ENCODE measurements at places on chromosomes 11 and 22.

- H3K4me1 ChIP-seq = no peaks in the 10 kb centered on the region
- ATAC-seq = peak; percentile 57
- no peak overlapping the region for H3K27ac ChIP-seq
- H3K4me3 ChIP-seq = no peak overlapping the region
- no peaks in the 10 kb centered on the region for H3K27me3 ChIP-seq
Measured at GRCh38 chr11:122215244-122215992, 99.4 kb upstream of the BLID start.

GRCh38 chr11:102637731-102638130 lies 12.6 kb upstream of the MMP20 start:
- H3K4me1 ChIP-seq = no peaks in the 10 kb centered on the region
- H3K27ac ChIP-seq = no peak overlapping the region
- ATAC-seq = no peak
- H3K36me3 ChIP-seq = no peaks in the 10 kb centered on the region
- peaks cover 22% of the 10 kb centered on the region for H3K27me3 ChIP-seq

DNA sequence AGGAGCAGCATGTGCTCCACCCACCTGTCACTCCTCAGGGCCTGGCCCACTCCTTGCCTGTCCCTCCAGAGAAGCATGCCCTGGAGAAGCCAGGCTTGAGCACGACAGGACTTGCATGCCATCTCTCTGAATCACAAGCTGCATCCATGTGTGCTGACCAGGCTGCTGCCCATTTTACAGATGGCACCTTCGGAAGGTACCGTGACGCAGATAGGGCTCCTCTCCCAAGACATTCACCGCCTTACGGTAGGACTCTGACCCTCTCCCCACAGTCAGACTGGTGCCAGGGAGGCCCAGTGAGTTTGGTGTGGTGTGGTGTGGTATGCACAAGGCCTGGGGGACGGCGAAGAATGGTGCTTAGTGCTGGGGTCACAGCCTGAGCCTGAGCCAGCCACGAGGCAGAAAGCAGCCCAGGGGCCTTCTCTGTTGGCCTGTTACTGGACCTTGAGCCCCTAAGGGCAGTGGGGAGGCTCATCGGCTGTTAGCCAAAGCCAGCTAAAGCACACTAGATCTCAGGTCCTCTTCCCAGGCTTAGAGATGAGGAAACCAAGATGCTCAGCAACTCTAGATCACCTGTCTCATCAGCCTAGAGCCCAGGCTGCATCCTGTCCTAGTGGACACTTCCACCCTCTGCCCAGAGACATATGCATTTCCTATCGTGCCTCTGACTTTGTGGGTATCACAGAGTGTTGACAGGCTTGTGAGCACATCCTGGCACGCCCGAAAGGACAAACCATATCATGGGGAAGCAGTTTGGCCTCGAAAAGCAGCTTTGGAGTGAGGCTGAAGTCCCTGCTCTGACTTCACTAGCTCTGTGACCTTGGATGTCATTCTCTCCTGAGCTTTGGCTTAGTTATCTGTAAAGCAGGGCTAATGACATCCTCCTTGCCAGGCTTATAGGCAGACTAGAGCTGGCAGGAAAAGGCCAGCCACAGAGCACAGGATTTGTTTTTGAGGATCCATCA lies 17.8 kb downstream of the CYB5R2 start:
- no peaks in the 10 kb centered on the region for H3K4me1 ChIP-seq
- no peak for ATAC-seq
- no peaks in the 10 kb centered on the region for H3K27me3 ChIP-seq
- H3K36me3 ChIP-seq = peaks cover 61% of the 10 kb centered on the region
- no peak overlapping the region for H3K4me3 ChIP-seq
- H3K27ac ChIP-seq = no peak overlapping the region

DNA sequence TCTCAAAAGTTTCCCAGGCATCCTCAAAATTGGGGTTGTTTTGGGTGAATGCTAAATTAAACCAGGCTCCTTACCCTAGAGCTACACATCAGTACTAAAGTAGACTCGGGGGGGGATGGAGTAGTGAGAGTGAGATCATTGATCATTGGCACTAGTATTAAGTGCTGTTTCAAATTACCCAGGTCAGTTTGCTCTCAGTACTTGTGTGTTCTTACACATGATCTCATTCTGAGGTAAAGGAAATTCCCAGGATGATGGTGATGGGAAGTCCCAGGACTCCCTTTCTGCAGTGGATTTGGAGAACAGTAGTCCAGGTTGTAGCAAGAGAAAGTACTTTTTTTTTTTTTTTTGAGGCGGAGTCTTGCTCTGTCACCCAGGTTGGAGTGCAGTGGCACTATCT lies 12.5 kb downstream of the RBM4 start:
- H3K36me3 ChIP-seq = peaks cover 36% of the 10 kb centered on the region
- H3K27ac ChIP-seq = no peak overlapping the region
- peaks cover 33% of the 10 kb centered on the region for H3K4me1 ChIP-seq
- ATAC-seq = no peak
- no peak overlapping the region for H3K4me3 ChIP-seq
- no peaks in the 10 kb centered on the region for H3K27me3 ChIP-seq

DNA sequence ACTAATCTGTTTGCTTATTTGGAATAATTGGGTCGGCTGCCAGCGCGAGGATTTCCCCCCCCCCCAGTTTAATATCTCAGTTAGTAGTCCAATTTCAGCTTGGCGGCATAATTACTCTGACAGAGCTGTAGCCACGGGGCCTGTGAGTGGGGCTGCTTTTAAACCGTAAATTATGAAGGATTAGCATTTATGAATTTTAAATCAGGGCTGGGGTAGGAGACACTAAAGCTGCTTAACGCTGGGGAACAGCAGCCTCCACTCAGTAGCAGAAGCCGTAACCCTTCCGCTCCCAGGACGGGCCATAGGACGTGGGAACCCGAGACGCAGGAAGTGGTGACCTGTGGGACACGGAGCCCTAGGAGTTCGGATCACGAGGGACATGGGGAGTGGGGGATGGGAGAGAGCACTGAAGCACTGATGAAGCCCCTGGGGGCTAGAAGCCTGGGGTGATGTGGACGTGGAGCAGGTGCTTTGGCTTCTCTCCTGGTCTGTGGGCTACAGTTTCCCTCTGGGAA lies 66.2 kb upstream of the LMO1 start:
- H3K4me1 ChIP-seq = peaks cover 32% of the 10 kb centered on the region
- peaks cover 10% of the 10 kb centered on the region for H3K27me3 ChIP-seq
- H3K36me3 ChIP-seq = no peaks in the 10 kb centered on the region
- H3K27ac ChIP-seq = no peak overlapping the region
- no peak overlapping the region for H3K4me3 ChIP-seq
- no peak for ATAC-seq

DNA sequence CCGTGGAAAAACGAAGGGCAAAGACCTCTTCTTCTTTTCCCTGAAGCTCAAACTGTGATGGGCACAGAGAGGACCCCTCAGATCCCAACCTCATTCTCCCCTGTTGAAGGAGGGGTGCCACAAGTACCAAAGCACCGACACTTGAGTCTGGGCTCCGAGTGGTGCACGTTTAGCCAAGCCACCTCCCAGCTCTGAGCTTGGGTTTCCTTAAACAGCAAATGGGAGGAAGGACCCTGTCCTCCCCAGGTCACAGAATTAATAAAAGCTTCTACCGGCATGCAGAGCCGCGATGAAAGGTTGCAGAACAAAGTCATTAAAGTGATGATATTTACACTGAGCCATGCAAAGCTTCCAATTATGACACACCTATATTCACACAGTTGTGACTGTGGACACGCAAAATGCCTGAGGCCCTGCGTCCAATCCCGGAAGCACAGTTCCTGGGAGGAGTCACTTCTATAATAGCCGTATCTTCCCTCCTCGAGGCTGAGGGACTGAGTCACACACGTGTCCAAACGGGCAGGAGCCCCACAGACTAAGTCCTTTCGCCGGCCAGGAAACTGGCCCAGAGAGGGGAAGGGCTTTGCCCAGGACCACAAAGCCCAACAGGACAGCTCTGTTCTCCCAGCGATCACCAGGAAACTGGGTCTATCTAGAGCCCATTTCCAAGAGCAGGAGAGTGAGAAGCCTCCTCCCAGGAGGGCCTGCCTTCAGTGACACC lies 922 bp upstream of the CSNK1E start:
- peak overlapping the region; percentile 83 for H3K4me3 ChIP-seq
- H3K27me3 ChIP-seq = no peaks in the 10 kb centered on the region
- no peak for ATAC-seq
- peaks cover 43% of the 10 kb centered on the region for H3K4me1 ChIP-seq
- H3K27ac ChIP-seq = peak overlapping the region; percentile 92
- H3K36me3 ChIP-seq = no peaks in the 10 kb centered on the region

- no peaks in the 10 kb centered on the region for H3K27me3 ChIP-seq
- peak overlapping the region; percentile 64 for H3K27ac ChIP-seq
- H3K36me3 ChIP-seq = peaks cover 73% of the 10 kb centered on the region
- peaks cover 71% of the 10 kb centered on the region for H3K4me1 ChIP-seq
- H3K4me3 ChIP-seq = no peak overlapping the region
- no peak for ATAC-seq
Measured at GRCh38 chr11:72972496-72973128, 158.4 kb downstream of the ATG16L2 start.

GRCh38 chr11:117282956-117283355 lies 8.2 kb upstream of the BACE1-AS start:
- H3K27ac ChIP-seq = no peak overlapping the region
- H3K27me3 ChIP-seq = no peaks in the 10 kb centered on the region
- no peak overlapping the region for H3K4me3 ChIP-seq
- ATAC-seq = no peak
- H3K4me1 ChIP-seq = no peaks in the 10 kb centered on the region
- H3K36me3 ChIP-seq = peaks cover 66% of the 10 kb centered on the region

DNA sequence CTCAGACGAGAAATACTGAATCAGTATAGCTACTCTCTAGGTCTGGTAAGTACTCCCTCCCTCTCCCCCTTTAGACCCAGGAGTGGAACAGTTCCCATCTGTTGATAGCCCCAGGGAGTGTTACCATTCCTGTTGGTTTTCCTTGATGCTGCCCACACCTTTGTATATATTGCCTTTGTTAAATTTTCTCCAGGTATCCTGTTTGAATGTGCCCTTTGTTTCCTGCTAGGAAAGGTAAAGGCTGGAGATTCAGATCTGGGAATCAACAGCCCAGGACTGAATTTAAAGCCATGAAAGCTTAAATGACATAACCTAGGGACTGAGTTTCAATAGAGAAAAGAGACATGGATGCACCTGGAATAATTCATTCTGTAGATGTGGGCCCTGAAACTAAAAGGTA lies 68.3 kb downstream of the CCDC83 start:
- ATAC-seq = no peak
- no peak overlapping the region for H3K27ac ChIP-seq
- no peaks in the 10 kb centered on the region for H3K36me3 ChIP-seq
- peaks cover 6% of the 10 kb centered on the region for H3K4me1 ChIP-seq

DNA sequence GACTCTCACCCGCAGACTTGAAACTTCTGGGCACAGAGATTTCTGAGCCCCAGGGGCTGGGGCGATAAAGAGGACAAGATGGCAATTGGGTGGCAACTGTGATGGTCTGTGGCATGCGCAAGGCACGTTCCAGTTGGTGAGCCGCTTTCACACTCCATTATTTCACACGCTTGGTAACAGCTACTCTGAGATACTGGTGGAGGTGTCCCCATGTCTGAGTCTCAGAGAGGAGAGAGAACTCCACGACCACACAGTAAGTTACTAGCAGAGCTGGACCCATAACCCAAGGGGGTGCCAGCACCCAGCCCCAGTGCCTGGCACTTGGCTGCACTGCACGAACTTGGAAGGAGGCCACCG lies 6.0 kb upstream of the KCNJ4 start:
- peak; percentile 52 for ATAC-seq
- H3K27me3 ChIP-seq = peaks cover 97% of the 10 kb centered on the region
- no peak overlapping the region for H3K4me3 ChIP-seq
- no peak overlapping the region for H3K27ac ChIP-seq
- no peaks in the 10 kb centered on the region for H3K36me3 ChIP-seq
- peaks cover 39% of the 10 kb centered on the region for H3K4me1 ChIP-seq

- H3K27ac ChIP-seq = no peak overlapping the region
- no peaks in the 10 kb centered on the region for H3K27me3 ChIP-seq
- H3K4me3 ChIP-seq = no peak overlapping the region
- H3K4me1 ChIP-seq = peaks cover 37% of the 10 kb centered on the region
- H3K36me3 ChIP-seq = peaks cover 62% of the 10 kb centered on the region
Measured at GRCh38 chr11:106012744-106013143, 9.3 kb downstream of the MSANTD4 start.

DNA sequence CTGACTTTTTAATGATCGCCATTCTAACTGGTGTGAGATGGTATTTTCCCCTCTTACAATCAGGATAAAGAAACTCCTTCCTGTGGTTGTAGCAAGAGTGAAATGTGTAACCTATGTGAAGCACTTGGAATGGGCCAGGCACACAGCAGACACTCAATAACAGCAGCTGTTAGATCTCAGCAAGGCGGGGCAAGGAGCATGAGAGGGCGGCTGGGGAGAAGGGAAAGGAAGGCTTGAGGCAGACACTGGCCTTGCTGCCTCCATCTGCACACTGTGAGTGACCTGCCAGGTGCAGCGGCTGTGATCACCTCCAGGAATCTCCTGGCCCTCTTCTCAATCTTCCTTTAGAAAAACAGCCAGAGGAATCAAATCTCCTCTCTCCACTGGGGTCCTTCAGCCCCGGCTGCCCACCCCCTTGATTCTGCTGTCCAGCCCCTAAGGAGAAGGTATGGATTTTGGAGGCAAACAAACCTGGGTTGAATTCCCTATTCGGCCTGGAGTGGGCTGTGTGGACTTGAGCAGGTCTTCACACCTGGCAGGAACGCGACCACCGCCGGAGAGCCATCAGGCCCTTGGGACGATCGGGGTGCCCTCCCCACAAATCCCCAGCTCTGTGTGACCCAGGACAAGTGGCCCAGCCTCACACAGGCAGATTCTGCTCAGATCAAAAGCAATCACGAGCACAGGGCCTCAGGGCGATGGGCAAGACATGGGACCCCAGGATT lies 49.0 kb downstream of the RPUSD4 start:
- no peaks in the 10 kb centered on the region for H3K36me3 ChIP-seq
- no peaks in the 10 kb centered on the region for H3K4me1 ChIP-seq
- no peak overlapping the region for H3K4me3 ChIP-seq
- no peak for ATAC-seq
- H3K27me3 ChIP-seq = peaks cover 18% of the 10 kb centered on the region

DNA sequence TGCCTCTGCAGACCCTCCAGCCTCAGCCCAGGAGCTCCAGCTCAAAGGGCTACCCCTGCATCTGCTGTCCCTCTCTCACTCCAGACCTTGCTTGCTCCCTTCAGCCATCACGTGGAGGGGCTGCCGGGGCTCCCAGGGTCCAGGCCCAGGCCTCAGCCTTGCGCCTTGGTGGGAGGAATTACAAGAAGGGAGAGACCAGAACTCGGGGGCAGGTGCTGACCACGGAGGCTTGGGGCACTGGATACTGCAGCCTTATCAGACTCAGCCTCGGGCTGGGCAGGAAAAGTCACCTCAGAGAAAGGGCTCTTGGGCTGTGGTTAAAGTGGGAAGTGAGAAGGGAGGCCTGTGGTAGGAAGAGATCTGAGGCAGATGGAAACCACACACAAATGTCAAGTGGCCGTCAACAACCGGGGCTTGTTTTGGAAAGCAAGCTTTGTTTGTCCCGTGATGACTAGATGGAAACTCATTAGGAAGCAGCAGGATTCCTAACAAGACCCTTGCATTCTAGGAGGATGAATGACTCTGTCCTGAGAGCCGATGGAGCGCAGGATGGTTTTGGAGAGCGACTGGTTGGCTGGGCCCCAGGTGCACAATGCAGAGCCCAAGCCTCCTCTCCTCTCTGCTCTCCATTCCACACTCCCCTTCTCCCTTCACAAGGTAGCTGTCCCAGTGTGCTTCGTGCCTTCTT lies 1321.7 kb downstream of the TBC1D22A start:
- no peak overlapping the region for H3K27ac ChIP-seq
- no peaks in the 10 kb centered on the region for H3K36me3 ChIP-seq
- ATAC-seq = peak; percentile 86
- peaks cover 40% of the 10 kb centered on the region for H3K27me3 ChIP-seq
- peak overlapping the region; percentile 27 for H3K4me3 ChIP-seq
- H3K4me1 ChIP-seq = peaks cover 36% of the 10 kb centered on the region
